NCI-H2029 (cell line): ENCODE measurements at places on chromosomes 7 and 10.

GRCh38 chr10:48907730-48908129, 31.9 kb downstream of the LRRC18 start:
- DNase-seq: no peak

GRCh38 chr10:102453502-102453901, 2.2 kb upstream of the C10orf95 start:
- DNase-seq: no peak

- DNase-seq: no peak
Measured at GRCh38 chr7:114722562-114722961, 199.3 kb upstream of the MDFIC start.

DNA sequence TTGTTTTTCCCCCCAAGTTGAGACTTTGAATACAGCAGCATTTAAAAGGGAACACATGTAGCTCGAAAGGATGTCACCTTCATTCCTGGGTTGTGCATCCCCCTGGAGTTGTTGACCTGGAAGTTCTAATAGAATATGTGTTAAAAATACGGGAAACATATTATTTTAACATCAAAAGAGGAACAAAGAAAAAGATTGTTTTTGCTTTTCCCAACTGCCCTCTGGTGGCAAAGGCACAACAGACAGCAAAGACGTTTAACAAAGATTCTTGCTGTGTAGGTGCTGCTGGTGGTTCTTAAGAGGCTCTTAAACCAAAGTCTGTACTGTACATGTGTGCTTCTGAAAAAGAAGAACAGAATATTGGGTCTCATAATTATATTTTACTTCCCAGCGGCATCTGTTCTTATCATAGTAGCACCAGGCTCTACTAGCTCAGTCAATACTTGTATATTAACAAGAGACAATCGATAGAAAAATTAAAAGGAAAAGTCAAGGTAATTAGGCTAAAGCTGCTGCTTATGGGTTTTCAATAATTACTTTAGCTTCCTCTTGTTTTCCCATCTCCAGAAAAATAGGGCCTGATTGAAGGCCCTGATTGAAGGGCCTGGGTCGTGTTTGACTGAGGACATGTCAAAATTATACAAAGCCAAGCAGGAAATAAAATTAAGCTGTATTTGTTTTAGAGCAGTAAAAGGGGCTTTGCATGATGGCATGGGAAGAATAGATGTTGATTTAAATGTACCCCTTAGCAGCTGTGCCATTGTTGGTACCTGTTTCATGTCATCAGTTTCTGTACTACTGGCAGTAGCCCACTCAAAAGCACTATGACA, 384.2 kb upstream of the LRGUK start:
- DNase-seq: no peak

DNA sequence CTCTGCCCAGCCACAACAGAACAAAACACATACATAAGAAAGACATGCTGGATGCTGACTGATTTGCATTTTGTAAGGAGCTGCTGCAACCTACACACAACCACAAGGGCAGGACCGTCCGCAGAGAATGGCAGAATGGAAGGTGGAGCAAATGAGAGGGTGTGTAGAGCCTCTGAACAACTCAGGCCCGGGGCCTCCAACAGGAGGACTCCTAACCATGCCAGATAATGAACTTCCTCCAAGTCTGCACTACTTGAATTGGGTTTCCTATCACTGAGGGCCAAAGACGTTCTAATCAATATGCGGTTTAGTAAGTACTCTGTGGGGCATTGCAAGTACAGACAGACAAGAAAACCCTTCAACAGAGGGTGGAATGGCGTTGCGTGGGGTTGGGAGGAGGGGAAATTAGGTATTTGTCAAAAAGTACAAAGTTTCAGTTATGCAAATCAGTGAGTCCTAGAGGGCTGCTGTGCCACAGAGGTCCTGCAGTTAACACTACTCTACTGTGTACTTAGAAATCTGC, 14.6 kb downstream of the VOPP1 start:
- no peak for DNase-seq

GRCh38 chr10:129332476-129332875, 134.6 kb upstream of the MGMT start:
- no peak for DNase-seq

DNA sequence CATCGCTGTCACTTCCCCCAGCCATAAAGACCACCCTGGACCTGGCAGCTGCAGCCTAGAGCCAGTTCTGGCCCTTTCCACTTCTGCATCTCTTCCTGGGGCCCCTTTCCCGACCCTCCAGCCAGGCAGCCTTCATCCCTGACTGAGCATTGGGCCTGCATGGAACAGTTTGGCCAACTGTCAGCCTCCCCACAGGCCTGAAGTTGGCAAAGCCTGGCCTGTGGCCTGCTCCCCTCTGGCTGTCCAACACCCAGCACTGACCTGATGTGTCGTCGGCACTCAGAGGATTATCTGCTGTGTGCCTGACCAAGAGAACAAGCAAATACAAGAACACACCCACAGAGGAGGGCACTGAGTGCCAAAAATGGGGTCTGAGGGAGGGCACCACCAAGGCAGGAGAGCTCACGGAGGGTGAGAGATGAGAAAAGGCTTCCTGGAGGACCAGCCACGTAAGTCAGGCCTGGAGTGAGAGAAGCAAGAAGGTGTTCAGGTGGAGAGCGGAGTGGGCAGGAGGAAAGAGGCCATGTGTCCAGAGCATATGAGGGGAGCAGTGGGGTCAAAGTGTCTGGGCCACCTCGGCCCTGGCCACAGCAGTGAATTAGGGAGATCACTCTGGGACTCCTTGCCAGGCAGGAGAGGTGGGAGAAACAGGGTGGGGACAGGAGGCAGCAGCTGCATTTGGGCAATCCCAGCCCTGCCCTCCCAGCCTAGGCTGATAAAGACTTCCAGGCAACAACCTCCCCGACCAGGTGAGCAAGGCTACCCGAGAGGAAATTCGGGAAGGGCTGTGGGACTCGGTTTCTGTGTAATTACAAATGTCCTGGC, 4.5 kb downstream of the GPRIN2 start:
- no peak for DNase-seq

- DNase-seq: no peak
Measured at GRCh38 chr7:67990003-67990402, 993.4 kb downstream of the TYW1 start.

DNA sequence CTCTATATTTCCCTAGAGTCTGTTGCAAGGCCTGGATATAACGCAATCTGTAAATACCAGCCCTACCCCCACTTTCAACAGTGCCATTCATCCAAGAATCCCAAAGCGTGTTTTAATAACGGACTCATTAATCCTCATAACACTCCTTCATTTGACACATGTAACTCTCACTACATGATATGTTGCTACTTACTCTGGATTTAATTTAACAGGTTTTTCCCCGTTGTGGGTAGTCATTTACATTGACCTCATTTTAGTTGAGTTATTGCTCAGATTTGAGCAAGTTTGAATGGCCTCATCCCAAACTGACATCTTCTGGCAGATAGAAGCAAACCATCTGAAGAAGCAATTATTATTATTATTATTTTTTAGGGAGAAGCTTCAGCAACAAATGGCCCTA, 125.4 kb upstream of the NPVF start:
- DNase-seq: no peak
